ENCODE measurements at places on chromosomes 6 and 20.

DNA sequence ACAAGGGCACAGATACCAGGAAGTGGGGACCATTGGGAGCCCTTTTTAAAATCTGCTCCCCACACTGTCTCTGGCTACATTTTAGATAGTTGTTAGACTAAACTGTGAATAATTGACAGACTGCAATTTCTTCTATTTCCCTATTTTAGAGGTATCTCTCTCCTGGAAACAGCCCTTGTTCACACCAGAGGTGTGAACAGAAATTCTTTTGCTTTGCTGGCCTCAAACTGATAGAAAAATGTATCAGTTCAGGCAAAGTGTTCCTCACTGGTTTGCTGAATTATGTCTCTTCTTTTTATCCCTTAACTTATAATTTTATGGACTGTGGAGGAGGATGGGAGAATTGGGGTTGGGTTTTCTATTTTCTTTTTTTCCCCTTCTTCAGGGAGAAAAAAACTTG, 513.2 kb upstream of the SULF2 start:
- no peak for DNase-seq

GRCh38 chr20:17471606-17472187, 59.5 kb downstream of the BFSP1 start:
- DNase-seq, result peak; percentile 53

DNA sequence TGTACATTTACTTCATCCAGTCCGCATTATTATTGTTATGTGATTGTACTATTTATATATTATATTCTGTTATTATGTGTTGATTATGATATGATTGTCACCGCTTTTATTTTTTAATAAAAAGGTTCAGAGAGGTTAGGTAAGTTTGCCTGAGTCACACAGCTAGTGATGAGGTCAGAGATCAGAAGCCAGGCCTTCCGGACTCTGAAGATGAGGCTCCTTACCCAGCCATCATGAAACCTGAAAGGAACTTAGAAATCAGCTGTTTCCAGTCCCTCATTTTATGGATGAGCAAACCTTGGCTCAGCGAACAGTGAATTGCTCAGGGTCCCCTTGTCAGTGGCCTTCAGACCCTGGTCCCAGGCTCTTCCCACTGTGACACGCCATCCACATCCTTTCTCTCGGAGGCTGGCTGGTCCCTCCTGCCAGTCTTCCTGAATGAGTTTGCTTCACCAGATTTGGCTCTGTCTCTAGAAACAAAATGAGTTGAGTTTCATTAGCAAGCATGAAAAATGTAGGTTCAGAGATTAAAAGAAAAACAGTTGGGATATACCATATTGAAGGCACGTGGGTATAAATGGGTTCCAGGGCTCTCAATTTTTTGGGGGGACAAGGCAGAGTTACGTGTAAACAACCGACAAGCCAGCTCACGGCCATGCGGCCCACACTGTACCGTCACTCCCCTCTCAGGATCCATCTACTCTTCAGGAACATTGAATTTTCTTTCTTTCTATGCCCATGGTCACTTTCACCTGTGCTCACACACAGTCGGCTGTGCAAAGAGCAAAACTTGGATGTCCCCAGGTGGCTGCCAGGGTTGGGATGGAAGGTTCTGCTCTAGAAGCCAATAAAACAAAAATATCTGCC, 132.9 kb downstream of the ZDHHC14 start:
- no peak for DNase-seq

- no peak for DNase-seq
These were observed 710.5 kb downstream of the RFPL4B start for GRCh38 chr6:113057567-113058053.

DNA sequence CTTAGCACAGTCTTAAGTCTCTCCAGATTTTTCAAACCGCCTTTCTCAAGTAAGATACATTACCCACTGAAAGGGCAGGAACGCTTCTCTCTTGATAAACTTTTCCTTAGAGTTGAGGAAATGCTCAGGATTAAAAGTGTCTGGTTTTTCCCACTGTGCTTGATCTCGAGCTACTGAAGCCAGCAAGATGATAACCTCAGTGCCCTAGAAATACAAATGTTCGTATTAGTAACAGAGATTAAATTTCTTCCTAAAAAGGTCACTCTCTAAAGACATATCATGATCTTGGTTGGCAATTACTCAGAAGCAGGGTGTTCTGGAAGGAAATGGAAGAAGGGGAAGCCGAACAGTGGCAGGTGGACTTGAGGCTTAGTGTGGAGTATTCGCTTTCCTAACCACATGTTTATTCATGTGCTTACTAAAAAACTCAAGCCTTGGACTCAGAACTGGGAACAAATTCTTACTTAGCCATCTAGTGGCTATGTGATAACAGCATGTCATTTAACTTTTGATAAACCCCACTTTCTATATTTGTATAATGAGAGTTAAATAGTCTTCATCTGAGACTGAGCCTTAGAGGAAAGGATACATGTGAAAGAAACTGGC, 20.1 kb downstream of the C6orf141 start:
- no peak for DNase-seq

DNA sequence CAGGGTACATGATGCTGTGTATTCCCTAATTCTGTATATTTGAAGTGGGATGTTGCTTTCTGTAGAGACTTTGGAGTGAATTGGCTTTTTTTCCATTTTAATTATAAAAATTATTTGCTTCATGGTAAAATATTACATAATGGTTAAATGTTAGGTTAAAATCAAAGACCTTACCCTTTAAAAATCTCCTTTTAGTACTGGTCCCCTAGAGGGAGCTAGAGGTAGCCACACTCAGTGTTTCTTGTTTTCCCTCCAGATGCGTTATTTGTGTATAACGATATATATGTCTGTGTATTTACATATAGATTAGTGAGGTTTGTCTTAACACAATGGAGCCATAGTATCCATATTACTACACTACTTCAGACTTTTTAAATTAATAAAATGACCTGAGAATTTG, 146.7 kb downstream of the PLCB4 start:
- no peak for DNase-seq

GRCh38 chr6:39696986-39697788, 28.0 kb downstream of the KIF6 start:
- no peak for DNase-seq

DNA sequence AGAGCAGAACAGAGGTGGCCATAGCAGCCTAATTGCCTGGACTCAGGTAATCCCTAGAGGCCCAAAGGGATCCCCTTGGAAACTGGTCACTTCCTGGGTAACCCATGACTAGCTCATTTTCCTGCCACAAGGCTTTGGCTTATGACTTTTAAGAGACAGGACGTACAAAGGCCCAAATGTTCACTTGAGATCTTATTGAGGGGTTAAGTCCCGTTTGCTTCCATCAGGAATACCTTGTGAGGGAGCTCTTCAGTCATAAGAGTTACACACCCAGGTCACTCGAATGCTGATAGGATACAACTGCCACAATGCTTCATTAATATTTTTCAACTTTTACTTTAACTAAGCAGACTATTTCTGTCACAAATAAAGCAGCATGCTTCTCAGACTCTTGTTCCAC, 51.7 kb downstream of the TMEM170B start:
- DNase-seq, result no peak

GRCh38 chr20:36628076-36628475, 17.9 kb downstream of the SLA2 start:
- no peak for DNase-seq

DNA sequence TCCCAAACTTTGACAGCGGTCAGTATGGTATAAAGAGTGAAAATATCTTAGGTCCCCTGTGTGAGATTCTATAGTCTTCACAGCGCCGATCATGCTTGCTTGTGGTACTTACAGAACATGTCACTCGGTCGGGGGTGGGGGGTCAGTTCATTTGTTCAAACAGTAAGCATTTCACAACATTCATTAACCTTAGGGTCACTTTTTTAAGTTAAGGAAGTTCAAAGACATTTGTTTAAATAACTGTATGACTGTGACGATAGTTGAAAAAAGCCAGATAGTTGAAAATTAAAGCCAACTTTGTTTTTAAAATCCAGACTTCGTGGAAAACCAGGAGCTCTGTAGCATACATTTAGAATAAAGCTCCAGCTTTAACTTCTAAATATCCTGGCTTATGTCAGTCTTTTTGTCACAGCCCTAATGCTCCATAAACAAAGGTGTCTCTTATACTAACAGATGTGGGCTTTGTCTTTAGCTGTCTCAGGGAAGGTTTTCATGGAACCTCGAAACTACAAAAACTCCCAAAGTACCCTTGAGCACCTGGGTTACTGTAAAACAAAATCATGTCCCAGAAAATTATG, 57.9 kb upstream of the PHACTR2 start:
- DNase-seq, result no peak

DNA sequence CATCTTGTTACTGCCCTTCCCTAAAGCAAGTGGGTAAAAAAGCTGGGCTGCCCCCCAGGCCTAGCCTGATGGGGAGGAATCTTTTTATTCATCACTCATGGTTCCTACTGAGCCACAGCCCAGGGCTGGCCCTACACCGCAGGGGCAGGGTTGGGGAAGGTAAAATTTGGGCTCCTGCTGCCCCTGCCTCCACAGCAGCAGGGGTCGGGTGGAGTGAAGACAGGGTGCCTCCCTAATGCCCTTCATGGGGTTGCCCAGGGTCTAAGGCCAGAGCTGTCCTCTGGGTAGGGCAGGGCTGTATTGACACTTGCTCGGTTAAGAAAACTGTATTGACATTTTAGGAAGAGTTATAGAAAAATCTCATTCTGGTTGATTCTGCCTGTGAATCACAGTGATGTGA, 8.9 kb upstream of the PSMG4 start:
- no peak for DNase-seq

- DNase-seq, result no peak
These were observed 95.9 kb downstream of the GMDS start for GRCh38 chr6:2149361-2150006.

- no peak for DNase-seq
These were observed 1.2 kb upstream of the MCM9 start for GRCh38 chr6:118935978-118936703.

- DNase-seq, result no peak
These were observed 120.1 kb downstream of the RPS12 start for GRCh38 chr6:132934496-132934895.

GRCh38 chr6:97626671-97627441, 343.8 kb upstream of the MMS22L start:
- DNase-seq, result no peak

GRCh38 chr20:1807394-1807793, 87.8 kb upstream of the SIRPA start:
- DNase-seq, result no peak

- no peak for DNase-seq
These were observed 290.0 kb upstream of the PTCHD4 start for GRCh38 chr6:48401016-48401415.

DNA sequence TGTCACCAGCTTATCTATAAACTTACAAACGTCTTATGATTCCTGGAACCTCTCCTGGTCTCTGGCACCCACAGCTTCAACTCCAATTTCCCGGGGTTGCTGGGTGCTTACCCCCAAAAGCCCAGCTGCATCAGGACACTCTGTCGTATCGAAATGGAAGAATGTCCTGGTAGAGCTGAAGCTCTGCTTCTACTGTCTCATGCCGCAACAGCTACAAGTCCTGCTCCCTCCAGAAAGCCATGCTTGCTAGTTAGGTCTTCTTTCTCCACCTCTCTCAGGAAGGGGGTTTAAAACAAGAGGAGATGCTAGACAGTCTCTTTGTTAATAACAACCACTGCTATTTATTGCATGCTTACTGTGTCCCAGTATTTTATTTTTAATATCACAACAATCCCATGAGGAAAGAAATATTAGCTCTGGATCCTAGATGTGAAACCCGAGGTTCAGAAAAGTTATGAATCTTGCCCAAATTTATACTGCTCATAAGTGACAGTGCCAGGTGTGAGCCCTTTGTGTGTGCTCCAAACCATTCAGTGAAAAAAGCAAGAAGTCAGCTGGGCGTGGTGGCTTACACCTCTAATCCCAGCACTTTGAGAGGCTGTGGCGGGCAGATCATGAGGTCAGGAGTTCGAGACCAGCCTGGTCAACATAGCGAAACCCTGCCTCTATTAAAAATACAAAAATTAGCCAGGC, 82.3 kb upstream of the GCM1 start:
- no peak for DNase-seq

- DNase-seq, result no peak
These were observed 45.2 kb upstream of the RSPO3 start for GRCh38 chr6:127073222-127073621.

Measured in NCI-H1417 treated with DMSO at 0.1 percent for 48 hours (cell line).